ENCODE measurements at places on chromosomes 11 and 22.

GRCh38 chr22:23657727-23658126 is 25.6 kb upstream of the DRICH1 start:
- DNase-seq: no peak

DNA sequence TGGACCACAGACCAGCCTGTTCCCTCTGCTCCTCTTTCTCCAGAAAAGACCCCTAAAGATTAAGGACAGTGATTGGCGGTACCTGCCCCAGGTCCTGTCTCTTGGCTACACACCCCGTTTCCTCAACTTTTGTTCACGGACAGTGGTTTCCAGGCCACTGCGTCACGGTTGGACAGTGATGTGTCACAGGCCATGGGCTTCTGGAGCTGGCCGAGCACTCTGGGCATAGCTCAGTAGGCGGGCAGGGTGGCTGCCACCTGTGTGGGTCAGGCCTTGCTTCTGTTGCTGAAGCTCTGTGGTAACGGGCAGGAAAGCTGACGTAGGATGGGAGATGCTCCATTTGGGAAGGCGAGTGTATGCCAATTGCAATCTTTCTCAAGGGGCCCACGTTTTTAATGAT is 13.6 kb downstream of the TUB start:
- no peak for DNase-seq

DNA sequence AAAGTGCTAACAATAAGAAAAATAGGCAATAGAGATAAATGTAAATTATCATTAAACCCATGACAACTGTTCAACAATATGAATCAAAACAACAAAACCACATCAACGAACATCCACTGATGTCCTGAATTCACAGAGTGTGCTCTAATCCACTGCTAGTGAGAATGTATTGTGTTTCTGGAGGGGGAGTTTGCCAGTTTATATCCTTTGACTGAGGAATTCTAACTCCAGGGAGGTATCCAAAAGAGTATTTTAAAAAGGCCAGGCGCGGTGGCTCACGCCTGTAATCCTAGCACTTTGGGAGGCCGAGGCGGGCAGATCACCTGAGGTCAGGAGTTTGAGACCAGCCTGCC is 1.7 kb upstream of the WEE1 start:
- DNase-seq: no peak

GRCh38 chr11:104704888-104705287 is 193.4 kb downstream of the CASP12 start:
- no peak for DNase-seq

DNA sequence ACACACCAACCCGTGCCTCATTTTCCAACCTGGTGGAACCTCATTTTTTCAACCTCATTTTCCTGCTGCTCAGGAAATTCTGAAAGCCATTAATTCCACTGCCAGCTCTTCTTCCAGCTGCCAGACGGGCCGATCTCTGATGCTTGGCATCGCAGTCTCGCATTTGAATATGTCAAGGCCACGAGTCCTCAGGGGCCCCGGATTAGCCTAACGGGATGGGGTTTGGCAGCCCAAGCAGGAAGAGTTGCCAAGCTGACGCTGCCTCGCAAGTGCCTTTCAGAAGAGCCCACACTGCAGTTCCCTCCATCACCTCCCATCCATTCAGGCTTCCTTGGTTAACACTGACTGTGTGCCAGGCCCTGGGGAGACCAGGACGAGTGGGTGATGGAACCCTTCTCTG is 8.7 kb downstream of the RASD2 start:
- peak; percentile 27 for DNase-seq

DNA sequence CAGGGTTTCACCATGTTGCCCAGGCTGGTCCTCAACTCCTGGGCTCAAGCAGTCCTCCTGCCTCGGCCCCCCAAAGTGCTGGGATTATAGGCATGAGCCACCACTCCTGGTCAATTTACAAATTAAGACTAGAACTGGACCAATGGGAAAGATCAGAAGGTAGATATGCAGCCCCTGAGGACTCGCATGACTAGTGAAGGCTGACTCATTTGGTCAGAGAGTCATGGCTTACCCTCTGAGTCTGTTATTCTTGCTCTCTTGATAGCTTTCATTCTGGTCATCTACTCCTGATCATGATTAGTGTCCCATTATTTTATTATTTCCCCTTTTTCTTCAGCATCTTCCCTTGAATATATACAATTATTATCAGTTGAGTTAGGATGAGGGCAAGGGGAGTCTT is 2.7 kb upstream of the LDHAL6A start:
- DNase-seq: no peak

- no peak for DNase-seq
Observed at GRCh38 chr11:1087961-1088926, 13.6 kb downstream of the MUC2 start.

DNA sequence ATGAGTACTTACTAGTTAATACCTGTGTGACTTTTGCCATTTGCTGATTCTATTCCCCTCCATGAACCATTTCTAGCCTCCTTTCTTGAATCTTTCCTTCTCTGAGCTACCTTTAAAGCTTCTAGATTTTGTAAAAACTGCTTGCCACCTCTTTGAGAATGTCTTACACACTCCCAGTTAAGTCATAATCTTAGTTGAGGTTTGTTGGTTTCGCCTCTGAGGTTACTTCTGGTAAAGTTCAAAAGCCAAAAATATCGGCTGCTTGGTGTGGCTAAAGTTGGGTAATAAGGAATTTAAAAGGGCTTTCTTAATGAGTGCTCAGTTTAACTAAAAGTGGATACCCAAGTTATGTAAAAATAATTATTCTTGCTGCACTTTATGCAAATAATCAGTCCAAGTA is 10.4 kb upstream of the GLYAT start:
- no peak for DNase-seq

DNA sequence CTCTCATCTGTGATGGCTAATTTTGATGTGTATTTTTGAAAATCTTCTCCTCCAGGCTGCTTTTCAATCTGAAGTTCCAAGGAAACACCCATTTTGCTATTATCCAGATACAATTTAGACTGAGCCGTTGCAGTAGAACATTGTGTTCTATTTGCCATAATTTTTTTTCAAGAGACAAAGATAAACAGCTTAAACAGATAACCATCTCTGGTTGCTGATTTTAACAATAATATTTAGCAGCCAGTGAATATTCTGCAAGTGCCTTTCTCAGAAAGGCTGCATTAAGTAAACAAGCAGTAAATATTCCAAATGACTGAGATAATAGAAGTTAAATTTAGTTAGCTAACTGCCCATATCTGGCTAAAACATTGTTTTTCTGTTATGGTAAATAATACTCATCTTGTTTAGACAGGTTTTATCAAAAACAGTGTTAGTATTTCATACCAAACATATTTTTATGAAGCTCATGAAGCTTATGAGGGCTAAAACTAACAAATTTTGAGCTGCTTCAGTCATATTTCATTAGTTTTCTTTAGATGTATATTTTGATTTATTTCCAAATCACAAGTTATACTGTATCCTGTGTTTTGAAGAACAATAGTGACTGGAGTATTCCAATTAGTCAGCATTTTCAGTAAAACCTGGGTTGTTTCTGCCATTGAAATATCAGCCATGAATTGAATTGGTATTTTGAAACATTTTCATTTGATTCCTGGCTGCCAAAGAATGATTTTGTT is 206.7 kb downstream of the SBF2 start:
- no peak for DNase-seq

GRCh38 chr11:19962801-19963175 is 197.5 kb downstream of the DBX1 start:
- DNase-seq: no peak

GRCh38 chr11:73760679-73761402 is at the start of gene RAB6A:
Gene RAB6A (minus strand): TSS chr11:73761074. CDS start chr11:73760635, 439 bp downstream.
- DNase-seq: peak; percentile 100
